ENCODE measurements at places on chromosomes 11 and 22.

DNA sequence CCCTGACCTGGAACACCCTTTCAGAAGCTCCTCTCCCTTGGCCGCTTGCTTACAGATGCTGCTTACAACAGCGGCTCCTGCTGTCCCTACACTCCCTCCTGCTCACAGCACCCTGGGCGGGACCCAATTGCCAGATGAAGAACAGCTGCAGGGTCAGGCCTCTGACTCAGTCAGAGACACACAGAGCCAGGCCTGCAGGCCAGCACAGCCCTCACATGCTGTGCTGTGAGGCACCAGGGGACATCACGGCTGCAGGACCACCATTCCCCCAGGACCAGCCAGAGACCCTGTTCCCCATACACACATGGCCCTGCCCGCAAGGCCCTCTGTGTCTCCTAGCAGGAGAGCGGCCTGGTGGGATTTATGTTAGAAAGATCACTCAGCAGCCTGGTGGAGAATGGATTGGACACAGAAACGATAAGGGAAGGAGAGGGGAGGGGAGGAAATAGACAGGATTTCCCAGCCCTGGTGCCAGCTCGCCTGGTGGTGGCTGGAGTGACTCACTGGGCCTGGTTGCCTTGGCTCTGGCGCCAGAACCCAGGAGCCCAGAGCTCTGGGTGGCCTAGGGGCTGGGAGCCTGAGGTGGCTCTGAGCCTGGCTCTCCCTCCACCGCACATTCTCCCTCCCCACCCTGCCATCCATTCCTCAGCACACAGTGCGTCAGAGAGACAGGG lies 6.7 kb downstream of the CAPN5 start:
- DNase-seq, result no peak

- DNase-seq, result no peak
These were observed 13.5 kb downstream of the C11orf97 start for GRCh38 chr11:94525546-94526324.

- DNase-seq, result no peak
These were observed 21.9 kb downstream of the ZMAT5 start for GRCh38 chr22:29744902-29745301.

- no peak for DNase-seq
These were observed 32.0 kb downstream of the KCNC1 start for GRCh38 chr11:17766590-17766989.

DNA sequence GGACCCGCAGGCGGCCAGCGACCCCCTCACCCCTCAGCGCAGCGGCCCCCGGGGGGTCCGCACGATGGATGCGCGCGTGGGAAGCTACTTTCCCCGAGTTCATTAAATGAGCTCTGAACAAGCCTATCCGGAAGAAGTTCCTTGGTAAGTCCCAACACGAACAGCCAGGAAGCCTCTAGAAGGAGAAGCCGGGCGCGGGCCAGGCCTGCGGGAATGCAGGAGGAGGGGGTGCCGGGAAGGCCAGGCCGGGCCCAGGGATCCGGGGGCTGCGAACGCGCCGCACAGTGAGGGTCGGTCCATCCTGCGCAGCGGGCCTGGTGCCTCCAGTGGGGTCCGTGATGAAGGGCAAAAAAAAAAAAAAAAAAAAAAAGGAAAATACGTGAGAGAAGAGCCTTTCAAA lies 36.9 kb downstream of the TOLLIP start:
- DNase-seq, result no peak

DNA sequence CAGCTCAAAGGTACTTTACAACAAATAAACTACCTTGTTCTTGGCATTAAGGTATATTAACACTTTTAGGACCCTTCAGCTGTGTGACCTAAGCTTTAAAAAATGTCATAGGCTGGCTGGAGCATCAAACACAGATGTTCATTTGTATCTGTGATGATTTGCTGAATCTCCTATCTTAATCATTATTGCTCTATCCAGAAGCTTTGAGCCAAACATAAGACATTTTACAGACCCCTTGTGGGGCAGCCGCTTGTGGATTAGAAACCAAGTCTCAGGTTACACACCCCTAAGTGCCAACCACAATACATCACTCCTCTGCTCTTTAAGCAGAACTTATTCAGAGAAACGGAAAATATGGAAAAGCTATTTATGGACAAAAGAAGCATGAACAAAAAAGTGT lies 394.2 kb upstream of the CCDC90B start:
- DNase-seq, result no peak

DNA sequence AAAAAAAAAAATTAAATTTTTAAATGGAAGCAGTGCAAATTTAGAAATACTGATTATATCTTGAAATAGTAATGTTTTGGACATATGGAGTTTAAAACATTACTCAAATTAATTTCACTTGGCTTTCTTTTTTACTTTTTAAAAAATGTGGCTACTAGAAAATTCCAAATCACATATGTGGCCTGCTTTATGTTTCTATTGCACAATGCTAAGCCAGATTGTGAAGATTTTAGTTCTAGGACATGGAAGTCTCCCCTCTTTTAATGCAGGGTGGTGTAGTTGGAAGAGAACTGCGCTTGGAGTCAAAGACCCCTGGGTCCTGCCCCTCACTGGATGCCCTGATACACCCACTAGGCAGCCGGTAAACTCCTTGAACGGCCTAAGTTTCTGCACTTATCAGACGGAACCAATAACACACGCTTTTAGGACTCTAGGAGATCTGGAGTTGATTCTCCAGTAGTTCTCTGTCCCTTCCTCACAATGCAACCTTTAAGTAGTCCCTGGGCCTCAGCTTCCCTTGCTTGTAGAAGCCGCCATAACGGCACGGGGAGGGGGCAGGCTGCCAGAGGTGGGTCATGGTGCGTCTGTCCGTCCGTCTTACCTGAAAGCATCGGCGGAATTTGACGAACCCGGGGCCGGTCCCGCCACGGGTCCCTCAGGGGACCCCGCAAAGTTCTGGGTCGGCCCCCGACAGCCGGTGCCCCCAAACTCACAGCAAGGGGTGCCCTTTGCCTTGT lies 505 bp downstream of the FAM227A start:
- DNase-seq, result peak; percentile 44

GRCh38 chr22:48076008-48076407 lies 1313.6 kb downstream of the TBC1D22A start:
- no peak for DNase-seq

DNA sequence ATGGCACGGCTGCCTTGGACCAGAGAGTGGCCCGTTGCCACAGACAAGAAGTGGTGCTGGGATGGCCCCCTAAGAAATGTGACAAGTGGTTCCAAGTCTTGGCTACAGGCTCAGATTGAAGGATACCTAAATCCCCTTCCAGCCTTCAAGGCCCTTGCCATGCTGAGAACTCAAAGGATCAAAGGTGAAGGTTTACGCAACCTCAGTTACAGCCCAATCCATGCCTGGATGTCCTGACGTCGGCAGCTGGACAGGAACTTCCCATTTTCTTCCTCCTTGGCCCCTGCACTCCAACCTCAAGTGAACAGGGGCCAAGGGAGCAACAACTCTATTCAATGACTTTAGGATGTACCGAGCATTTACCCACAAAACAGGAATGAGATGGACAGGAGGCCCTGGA lies 95.4 kb downstream of the DHCR7 start:
- no peak for DNase-seq

- no peak for DNase-seq
These were observed 84.1 kb downstream of the NXPE2 start for GRCh38 chr11:114762408-114762807.

DNA sequence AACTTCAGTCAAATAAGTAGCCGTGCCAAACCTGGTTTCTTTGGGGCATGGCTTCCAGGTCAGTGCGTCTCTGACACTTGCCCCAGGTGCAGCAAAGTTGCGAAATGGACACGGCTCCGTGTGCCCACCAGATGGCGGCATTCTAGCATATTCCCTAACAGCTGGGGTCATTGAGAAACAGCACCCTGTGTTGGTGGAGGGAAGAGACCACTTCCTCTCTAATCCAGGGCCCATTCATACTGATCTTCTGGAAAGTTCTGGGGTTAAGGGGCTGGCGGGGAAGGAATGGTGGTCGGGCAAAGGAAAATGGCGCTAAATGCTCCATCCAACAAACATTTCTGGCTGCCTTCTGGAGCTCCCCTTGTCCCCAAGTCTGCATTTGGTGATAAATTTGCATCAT lies 141.2 kb upstream of the TIMP3 start:
- DNase-seq, result peak; percentile 71

- no peak for DNase-seq
These were observed 136.4 kb downstream of the RBFOX2 start for GRCh38 chr22:35892192-35892591.

- no peak for DNase-seq
These were observed 2.4 kb upstream of the SIDT2 start for GRCh38 chr11:117176186-117176585.

GRCh38 chr11:113119074-113119473 lies 157.9 kb downstream of the NCAM1 start:
- no peak for DNase-seq

DNA sequence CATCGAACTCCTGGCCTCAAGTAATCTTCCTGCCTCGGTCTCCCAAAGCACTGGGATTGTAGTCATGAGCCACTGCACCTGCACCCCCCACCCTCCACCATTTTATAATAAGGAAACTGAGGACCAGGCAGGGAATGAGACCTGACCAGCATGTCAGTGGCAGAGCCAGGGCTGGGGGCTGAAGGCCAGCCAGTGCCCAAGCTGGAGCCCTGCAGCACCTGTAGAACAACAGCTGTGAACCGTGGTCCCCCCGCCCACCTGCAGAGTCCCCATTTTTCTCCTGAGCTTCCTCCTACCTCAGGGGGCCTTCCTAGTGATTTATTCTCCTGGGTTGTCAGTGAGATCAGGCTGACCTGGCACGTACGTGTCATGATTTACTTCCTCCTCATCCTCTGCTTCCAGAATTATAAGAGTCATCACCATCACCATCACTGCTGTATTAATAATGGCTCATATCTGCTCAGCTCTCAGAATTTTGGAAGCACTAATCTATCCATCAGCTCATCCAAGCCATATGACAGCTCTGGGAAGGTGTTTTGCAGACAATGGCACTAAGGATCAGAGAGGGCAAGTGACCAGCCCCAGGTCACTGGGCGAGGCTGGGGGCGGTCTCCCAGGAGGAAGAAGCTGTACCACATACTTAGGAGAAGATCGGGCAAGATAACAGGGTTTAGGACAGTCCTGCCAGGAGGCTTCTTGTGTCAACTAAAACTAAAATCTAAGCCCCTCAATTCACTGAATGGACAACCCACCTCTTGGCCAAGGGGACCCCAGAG lies 5.5 kb upstream of the SLCO2B1 start:
- DNase-seq, result no peak

- DNase-seq, result peak; percentile 2
These were observed 185.0 kb downstream of the NELL1 start for GRCh38 chr11:20854215-20854955.

- no peak for DNase-seq
These were observed 11.9 kb upstream of the PPFIBP2 start for GRCh38 chr11:7501894-7502293.

GRCh38 chr11:34427186-34427805 lies 11.4 kb upstream of the CAT start:
- no peak for DNase-seq

- DNase-seq, result peak; percentile 31
These were observed 10.9 kb downstream of the PRCP start for GRCh38 chr11:82889133-82890001.

DNA sequence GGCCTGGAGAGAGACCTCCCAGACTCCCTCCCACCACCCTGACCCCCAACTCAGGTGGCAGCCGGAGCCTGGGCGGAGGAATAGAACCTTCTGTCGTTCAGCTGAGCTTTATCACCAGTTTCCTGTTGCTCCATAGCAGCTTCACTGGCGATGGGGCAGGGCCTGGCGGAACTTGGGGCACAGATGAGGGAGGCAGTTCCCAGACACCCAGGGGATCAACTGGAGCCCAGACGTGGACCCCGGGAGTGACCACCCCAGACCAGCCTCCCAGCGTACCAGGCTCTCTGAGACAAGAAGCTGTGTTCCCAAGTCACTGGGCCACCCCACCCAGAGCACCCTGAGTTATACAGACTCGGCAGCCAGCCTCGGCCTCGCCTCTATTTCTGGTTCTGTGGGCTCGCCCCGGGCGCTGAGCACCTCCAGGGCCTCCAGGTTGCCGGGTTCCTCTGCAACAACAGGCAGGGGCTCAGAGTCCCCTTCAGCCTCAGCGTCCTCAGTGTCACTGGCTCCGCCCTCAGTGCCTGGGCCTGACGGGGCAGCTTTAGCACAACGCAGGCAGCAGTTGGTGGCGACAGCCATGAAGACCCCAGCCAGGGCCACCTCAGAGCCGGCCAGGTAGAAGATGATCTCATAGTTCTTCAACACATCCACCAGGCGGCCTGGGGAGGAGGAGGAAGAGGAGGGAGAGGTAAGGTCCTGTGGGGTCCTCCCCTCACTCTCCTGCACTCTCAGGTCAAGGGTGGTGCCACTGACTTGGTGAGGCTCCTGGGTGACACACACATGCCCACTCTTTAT lies 5.7 kb downstream of the SLC16A8 start:
- no peak for DNase-seq

Data from NAMALWA (cell line).